Stimulated activated CD8-positive, alpha-beta memory T cell treated with anti-CD3 and anti-CD28 coated beads, Interleukin-15, amount 100 ng/mL, for 48 hours (primary cell): ENCODE measurements at places on chromosomes 16 and 17.

GRCh38 chr17:38416840-38417209 lies 11.4 kb upstream of the ARHGAP23 start:
- no peak for DNase-seq

DNA sequence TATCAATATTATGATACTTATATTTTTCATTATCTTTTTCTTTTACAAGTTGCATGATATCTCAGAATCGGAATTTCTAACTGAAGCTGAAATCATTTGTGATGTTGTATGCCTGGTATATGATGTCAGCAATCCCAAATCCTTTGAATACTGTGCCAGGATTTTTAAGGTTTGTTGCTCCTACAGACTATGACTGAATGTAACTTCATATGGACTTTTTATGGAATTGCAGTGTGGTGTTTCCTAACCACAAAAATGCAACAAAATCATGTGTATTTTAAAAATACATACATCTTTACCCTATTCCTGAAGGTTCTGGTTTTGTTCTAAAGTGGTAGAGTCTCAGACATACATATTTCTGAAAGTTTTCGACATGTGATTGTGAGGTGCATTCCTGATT lies 58.8 kb upstream of the RHBDL3 start:
- no peak for DNase-seq

GRCh38 chr16:67672739-67673662 lies 6.4 kb downstream of the C16orf86 start:
- DNase-seq = no peak

DNA sequence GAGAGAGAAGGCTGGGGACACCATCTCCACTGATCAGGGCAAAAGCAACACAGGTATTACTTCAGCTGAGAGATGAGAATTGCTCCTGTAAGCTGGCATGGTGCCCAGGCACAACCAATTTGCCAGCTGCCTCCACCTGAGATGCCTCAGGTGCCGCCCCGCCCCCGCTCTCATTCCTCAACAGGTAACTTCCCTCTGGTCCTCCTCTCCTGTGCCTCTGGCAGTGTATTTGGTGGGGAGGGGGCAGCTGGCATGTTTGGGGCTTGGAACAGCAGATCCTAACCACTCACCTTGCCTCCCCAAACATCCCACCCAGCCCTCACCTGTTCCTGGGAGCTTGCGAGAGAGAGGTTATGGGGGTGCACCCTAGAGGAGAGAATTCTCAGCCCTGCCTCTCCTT lies 2.9 kb upstream of the SRCIN1 start:
- DNase-seq = no peak

DNA sequence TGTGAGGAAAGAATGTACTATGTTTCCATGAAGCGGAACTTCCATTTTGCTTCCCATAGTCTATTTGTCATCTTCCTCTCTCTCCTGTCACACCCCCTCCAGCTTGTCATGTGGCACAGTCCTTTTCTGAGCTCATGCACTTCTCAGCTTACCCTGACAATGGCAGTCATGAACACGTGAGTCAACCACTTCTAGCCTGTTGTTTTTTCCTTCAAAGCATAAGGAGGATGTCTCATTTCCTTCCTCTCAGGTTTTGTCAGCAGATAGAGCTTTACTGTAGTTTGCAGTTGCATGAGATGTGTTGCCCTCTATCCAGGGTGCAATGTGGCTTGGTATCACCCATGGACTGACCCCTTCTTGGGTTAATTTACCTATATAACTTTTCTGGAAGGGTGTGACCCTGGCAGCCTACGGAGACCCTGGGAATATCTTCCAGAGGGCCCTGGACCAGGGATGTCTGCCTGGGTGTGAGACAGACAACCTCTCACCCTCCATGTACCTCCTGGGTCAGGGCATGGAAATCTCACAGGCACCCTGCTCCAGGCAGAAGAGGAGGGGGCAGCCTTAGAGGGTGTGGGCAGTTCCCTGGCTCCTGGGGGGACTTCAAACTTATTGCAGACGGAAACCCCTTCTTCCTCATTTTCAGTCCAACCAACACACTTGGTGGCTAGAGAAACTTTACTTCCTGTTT lies 4.0 kb upstream of the ZNF267 start:
- peak; percentile 58 for DNase-seq

DNA sequence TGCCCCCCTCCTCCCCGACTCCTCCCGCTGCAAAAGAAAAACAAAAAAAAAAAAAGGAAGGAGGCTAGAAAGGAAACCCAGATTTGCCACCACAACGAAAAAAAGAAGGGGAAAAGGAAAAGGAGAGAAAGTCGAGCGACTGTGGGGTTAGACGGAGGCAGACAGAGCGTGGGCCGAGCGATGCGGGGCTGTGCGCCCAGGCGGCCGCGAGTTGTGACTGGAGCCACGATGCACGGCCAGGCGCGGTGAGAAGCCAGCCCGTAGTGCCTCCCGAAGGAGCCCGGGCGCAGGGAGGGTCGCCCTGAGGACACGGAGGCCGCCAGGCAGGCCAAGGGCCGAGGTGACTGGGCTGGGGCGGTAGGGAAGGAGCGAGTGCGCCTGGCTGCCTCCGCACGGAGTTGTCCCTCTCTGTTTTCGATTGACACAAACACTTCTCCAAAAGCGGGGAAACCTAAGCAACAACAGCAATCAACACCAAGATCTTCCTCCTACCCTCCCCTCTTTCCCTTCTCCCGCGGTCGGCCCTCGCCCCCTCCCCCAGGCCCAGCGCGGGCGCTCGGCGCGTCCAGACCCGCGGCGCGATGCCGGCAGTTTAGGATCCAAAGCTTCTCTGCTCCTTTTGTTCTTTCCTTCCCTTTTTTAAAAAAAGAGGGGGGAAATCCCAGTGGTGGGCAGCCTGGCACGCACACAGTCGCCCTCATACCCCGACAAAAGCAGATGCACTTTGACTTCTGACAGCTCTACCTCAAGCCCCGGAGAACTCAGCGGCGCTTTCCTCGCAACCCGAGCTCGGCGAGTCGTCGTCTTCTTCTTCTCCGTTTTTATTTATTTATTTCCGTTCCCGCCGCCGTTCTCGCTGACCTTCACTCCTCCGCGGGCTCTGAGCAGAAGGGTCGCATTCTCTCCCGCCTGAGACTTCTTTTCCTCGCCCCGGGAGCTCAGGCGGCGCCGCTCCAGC lies at the start of gene LHX1:
Gene LHX1, plus strand, starts transcription at position 475 of the 958 bp plus-strand sequence. CDS start 723 bp downstream, outside the sequence.
- DNase-seq = no peak

DNA sequence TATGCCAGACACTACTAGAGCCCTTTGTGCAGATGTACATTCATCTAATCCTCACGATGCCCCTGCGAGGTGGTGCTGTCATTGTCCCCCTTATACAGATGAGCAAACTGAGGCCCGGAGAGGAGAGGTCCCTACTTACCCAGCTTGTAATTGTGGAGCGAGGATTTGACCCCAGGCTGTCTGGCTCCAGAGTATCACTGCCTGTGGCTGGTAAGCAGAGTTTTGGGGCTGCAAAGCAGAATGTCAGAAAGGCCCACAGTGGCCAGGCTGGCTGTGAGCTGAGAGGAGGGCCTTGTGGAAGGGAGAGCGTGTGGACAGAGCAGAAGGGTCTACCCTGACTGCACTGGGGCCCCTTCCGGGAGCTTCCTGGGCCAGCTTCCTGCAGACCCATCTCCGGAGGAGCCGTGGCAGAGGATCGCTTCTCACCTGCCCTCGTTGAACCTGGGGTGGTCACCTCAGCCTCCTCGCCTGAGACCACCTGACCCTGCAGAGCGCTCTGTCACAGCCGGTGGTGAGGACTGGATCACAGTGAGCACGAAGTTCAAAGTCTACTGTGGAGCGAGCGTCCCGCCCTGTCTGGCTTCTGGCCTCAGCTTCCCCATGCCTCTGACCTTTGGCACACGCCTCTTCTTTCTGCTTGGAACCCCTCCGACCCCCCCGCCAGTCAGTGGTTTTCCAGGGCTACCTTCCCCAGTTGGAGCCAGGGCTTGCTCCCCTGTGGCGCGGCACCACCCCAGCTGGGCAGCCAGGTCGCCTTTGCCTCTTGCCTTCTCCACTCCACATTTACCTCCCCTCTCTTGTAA lies 12.1 kb downstream of the CMIP start:
- no peak for DNase-seq

DNA sequence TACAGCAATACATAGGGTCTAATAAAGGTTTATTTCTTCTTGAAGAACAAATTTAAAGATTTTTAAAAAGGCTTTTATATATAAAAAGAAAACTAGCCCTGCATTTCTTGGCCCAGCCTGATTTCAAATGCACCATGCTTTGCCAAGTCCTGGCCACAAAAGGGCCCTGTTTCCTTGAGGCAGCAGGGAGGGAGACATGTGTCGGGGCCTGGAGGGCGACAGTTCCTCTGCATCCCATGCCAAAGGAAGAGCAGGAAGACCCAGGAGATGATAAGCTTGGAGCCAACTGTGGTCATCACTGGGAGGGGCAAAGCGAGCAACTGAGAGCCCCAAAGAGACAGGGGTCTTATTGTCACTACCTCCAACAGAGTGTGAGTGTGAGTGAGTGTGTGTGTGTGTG lies 571.5 kb upstream of the PSMD7 start:
- no peak for DNase-seq

GRCh38 chr17:44530896-44531418 lies 26.3 kb upstream of the FZD2 start:
- no peak for DNase-seq

- no peak for DNase-seq
These were observed 2.3 kb upstream of the UBTF start for GRCh38 chr17:44221862-44222111.

DNA sequence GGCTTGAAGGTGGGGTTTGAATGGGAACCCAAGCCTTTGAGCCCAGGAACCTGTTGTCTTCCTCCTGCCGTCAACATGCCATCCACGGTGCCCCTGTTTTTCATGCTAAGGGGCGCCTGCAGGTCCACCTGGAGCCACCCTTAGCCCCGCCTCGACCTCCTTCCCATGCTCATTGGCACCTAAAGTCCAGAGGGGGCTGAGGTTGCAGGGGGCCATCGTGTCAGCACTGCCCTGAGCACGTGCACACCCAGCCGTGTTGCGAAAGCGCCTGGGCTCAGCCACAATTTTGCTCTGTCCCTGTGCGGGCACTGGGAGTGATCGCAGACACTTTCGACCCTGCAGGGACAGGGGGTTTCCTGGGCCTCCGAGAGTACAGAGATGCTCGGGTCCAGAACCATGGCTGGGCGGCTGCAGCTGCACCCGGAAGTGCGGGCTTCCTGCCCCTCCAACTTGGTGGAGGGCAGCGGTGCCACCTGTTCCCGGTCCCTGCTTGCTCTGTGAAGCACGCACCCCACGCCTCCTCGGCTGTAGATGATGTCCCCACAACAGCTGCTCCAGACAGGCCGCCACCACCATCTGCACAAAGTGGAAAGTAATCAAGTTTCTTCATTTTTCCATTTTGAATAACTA lies 454.7 kb downstream of the CDH8 start:
- no peak for DNase-seq

- no peak for DNase-seq
These were observed 14.7 kb upstream of the TMEM220 start for GRCh38 chr17:10744501-10745000.

GRCh38 chr17:82793974-82794630 lies 42.2 kb downstream of the TBCD start:
- DNase-seq = no peak

DNA sequence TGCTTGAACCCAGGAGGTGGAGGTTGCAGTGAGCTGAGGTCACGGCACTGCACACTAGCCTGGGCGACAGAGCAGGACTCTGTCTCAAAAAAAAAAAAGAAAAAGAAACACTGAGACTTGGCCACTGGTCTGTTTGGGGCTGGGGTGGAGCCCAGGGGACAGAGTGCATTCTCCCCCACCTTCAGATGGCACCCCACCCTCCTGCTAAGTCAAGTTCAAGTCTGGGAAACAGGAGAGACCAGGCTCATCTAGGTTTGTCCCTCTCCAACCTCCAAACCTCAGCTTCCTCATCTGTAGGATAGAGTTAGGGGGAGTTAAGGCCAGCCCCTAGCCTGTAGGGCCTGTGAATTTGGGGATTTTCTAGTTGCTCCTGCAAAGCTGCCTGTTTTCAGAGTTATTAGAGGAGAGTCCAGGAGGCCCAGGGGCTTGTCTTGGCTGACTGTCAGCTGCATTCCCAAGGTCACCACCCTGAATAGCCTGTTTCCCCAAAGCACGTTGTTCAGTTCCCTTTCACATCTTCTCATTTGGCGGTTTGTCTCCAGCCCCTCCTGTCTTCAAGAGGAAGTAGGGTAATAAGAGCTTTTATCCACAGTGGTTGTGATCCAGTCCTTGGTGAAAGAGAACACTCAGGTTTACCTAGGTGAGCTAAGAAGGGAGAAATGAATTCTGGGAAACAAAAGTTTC lies 2.2 kb downstream of the MT3 start:
- DNase-seq = no peak

DNA sequence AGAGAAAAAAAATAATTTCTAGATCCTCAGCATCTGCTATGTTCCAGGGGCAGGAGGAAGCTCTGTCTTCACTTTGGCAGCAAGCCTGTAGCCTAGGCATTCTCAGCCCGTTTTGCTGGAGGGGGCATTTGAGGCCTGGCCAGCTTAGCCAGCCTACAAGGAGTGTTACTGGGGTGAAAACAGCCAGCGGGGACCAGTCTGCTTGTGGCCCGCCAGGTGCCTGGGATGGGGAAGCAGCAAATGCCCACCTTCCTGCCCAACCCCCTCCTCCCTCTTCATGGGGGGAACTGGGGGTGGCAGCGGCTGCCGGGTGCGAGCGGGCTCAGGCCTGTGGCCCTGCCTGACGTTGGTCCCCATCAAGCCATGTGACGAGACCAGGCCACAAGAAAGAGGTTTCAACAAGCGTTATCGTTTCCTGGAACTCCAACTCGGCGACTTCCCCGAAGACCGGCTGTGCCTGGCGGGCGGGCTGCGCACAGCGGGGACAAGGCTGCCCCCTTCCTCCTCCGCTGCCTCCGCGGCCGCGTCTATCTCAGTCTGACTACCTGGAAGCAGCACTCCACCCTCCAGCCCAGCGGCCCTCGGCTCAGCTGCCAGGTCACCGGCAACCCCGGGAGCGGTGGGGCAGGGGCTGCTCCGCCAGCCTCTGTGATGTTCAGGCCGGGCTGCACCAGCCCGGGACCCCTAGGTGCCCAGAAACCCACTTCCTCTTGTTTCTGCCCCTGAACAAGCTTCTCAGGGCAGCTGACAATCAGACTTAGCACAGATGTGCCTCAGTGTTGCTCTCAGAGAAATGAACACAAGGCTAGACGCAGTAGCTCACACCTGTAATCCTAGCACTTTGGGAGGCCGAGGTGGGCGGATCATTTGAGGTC lies 22.9 kb downstream of the SOCS1 start:
- peak; percentile 93 for DNase-seq
